ENCODE measurements at places on chromosomes 1 and 21.

DNA sequence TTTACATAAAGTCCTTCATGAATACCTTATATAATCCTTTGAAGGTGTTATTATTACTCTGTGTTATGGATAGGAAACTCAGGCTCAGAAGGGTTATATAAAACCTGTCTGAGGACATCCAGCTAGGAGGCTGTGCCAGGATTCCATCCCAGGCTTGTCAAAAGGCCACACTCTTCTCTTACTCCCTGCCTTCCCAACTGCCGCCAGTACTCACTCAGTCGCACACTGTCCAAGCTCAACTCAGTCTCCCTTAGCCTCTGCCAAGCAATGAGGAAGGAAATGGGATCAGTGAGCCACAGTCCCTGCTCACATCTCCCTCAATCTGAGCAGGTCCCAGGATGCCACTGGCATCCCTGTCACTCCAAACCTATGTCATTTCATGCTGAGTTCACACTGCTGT lies 94.4 kb downstream of the NAV1 start:
- DNase-seq: no peak

GRCh38 chr1:66353257-66353656 lies 180.7 kb upstream of the SGIP1 start:
- no peak for DNase-seq

DNA sequence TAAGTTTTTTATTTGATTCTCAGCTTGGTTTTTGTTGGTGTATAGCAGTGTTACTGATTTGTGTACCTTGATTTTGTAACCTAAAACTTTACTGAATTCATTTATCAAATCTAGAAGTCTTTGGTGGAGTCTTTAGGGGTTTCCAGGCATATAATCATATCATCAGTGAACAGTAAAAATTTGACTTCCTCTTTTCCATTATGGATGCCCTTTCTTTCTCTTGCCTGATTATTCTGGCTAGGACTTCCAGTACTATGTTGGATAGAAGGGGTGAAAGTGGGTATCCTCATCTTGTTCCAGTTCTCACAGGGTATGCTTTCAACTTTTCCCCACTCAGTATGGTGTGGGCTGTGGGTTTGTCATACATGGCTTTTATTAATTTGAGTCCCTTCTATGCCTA lies 23.6 kb upstream of the MAB21L3 start:
- no peak for DNase-seq

- DNase-seq: no peak
These were observed 6.3 kb upstream of the TNNT2 start for GRCh38 chr1:201383647-201384405.

DNA sequence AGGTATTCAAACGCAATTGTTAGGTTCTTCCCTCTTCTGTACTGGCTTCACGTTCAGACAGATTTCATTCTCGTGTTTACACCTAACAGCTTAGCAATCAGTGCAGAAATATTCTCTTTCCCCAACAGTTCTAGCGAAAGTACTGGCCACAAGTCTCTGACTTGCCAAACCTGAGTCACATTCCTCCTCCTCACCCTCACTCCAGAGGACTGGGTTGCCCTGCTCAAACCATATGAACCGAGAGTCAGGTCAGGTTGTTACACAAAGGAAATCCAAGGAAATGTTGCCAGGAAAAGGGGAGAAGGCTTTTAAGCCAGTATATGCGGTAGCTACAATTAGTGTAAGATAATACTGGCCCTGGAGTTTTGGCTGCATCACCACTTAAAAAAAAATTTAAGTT lies 282.5 kb downstream of the RGS7 start:
- no peak for DNase-seq

- no peak for DNase-seq
These were observed 133.8 kb downstream of the GLIS1 start for GRCh38 chr1:53605181-53605580.

GRCh38 chr1:206816390-206817287 lies 44.3 kb upstream of the IL10 start:
- DNase-seq: no peak

GRCh38 chr21:36459098-36459497 lies 20.8 kb downstream of the CLDN14 start:
- DNase-seq: no peak

DNA sequence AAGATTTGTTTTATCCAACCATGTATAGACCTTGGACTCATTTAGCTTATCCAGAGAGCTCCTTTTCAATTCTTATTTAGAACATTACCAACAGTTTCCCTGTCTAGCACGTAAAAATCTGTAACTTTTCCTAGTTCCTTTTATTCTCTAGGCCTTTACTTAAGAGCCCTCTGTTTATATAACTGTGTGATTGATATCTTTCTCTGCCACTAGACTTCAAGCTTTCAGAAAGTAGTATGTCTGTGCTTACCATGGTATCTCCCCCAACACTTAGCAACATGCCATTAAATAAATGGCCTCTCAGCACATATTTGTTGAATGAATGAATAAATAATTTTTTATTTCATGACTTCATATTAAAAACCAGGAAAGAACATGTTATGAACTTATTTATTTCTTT lies 209.4 kb downstream of the PTPRC start:
- no peak for DNase-seq

DNA sequence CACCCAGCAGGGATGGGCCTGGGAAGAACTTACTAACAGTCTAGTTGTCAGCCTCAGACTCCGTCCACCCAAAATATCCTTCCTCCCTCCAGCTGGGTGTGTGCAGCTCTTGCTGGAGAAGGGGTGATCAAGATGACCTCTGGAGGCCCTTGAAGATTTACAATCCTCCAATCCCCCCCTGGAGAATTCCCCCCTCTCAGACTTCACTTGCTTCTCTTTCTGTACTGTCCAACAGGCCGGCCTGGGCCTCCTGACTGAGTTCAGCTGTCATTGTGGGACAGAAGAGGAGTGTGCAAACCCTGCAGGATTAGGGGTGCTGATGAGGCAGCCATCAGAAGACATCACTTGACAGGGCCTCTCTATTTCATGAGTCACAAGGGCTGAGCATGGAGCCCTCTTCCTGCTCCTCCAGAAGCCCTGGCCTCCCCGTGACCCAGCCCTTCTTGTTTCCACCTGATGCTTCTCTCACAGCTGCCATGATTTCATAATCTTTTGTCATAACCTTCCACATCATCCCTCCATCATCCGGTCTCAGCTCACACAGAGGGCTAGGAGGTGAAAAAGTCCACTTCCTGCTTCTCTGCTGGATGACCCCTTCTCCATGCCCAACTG lies 17.5 kb upstream of the IGFN1 start:
- DNase-seq: no peak

DNA sequence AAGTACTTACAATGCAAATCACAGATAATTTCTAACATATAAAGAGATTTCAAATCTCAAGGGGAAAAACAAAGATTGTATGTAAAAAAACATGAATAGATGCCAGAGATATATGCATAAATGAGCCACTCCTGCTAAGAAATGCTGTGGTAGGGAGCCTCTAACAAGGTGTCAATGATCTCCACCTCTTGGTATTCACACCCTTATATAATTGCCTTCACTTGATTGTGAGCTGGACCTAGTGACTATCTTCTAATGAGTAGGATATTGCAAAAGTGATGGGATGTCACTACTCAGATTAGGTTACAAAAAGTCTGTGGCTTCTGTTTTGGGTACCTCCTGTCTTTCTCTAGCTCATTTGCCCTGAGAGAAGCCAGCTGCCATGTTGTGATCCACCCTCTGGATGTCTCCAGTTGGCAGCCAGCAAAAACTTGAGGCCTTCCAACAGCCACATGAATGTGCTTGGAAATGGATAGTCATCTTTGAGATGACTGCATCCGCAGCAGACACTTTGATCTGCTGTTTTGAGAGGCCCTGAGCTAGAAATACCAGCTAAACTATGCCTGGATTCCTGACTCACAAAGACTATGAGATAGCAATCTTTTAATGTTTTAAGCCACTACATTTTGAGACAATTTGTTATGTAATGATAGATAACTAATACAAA lies 196.1 kb upstream of the FGGY start:
- DNase-seq: no peak

- no peak for DNase-seq
These were observed 108.8 kb downstream of the KIAA0319L start for GRCh38 chr1:35448344-35448801.

DNA sequence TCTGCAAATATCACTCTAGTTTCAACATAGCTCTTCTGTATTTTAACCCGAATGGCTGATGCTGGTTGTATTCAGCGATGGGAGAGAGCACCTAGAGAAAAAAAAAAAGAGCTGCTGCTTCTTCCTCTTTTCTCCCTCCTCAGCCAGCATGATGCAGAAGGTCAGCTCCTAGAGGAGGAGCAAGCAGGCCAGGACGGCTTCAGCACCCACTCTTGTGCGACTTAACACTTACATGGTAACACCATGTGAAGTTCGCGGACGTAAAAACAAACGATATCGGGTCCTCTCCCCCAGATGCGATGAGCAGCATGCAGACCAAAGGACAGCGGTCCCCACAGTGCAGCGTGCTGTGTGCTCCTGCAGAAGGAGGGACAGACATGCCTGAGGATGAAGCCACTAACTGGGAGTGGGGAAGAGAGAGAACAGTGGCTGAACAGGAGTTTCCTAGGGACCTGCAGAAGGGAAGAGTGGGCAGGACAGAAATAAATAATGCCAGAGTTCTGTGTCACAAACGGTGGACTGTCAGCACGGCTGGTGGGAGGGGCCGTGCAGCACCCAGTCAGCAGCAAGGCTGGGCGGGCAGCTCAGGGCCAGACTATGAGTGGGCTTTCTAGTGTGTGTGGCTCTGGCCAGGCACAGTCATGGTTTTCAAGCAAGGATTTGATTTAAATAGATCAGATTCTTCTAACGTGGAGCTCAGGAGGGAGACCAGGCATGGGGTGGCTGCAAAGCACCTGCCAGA lies 11.4 kb upstream of the B3GALT5 start:
- DNase-seq: no peak

DNA sequence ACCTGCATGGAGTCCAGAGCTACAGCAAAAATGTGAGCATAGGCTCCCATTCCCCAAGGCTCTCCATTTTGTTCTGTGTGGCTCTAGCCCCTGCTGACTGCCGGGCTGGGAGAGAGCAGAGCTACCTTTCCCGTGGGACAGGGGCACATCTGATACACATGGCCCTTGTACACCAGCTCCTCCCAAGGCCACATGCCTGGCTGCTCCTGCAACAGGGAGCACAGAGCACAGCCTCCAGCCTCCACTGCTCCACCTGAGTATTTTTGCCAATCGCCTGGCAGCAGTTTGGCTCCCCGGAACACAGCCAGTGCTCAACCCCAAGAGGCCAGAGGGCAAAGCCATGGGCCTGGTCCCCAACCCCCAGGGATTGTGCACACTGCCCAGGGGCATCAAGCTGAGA lies 146.5 kb downstream of the CHD1L start:
- no peak for DNase-seq

GRCh38 chr1:182084487-182085316 lies 23.2 kb upstream of the ZNF648 start:
- DNase-seq: peak; percentile 60

GRCh38 chr1:15343729-15344128 lies 66.0 kb upstream of the EFHD2 start:
- no peak for DNase-seq

DNA sequence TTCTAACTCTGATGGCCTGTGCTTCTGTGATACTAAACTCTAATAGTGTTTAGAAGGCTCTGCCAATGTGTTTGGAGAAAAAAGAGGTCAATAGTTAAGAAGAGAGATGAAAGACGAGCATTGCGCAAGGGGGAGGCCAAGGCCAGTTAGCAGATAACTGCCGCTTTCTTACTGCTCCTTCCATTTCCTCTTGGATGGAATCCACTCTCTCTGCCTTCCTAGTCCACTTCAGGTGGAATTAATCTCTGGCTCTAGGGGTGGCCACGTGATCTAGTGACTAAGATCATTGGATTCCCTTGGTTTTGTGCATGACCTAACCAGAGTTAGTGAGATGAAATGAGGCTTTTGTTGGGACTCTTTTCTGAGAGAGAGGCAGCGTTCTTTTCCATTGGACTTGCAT lies 148.3 kb downstream of the ACTL8 start:
- no peak for DNase-seq

- DNase-seq: peak; percentile 39
These were observed 16.3 kb downstream of the IER5 start for GRCh38 chr1:181104790-181105133.

GRCh38 chr1:82978461-82979324 lies 1020.2 kb downstream of the TTLL7 start:
- DNase-seq: no peak

DNA sequence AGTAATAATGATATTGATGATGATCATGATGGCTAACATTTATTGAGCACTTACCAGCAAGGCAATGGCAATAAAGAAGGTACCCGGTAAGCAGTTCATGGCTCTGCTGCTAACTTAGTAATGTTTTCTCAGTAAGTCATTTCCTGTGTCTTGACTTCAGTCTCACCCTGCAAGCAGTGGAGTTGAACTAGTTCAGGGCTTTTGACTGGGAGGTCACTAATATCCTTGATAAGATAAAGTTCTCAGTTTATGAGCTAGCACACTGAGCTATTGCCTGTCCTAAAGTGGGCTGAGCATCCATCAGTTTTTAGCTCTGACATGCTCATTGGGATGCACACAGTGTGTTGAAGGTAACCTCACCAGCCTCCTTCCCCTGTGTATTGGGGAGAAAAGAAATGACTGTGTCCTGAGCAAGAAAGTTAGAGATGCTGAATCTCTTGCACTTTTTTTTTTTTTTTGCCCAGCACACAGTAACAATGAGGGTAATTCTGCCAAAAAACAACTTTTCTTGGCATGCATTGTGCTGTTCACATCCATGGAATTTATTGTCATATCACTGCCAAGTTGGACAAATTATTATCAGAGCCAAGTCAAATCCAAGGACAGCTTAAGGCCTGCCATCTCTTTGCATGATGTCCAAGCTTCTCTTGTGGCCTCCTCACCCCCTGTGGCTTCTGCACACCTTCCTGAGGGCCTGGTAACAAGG lies 55.5 kb upstream of the GADD45A start:
- no peak for DNase-seq

- no peak for DNase-seq
These were observed 37.4 kb downstream of the DOP1B start for GRCh38 chr21:36194024-36194423.

DNA sequence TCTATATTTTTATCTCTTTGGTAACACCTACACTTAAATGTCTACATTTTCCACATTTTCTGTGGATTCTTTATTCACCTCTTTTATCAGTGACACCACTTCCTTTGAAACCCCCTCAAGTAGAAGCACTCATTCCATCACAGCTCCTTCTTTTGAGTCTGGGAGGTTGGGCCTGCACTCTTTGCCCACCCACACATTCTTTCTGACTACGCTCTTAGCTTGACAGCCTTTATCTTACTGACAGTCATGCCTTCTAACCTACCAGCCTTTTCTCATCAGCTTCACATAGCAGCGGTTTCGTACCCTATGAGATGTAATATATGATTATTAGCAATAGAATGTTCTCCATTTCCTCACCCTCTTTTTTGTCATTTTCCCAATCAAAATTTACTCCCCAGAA lies 151.9 kb downstream of the TNFSF18 start:
- no peak for DNase-seq

GRCh38 chr1:213369465-213369864 lies 318.4 kb downstream of the RPS6KC1 start:
- no peak for DNase-seq

- no peak for DNase-seq
These were observed 475.4 kb upstream of the NR5A2 start for GRCh38 chr1:199551967-199552565.

DNA sequence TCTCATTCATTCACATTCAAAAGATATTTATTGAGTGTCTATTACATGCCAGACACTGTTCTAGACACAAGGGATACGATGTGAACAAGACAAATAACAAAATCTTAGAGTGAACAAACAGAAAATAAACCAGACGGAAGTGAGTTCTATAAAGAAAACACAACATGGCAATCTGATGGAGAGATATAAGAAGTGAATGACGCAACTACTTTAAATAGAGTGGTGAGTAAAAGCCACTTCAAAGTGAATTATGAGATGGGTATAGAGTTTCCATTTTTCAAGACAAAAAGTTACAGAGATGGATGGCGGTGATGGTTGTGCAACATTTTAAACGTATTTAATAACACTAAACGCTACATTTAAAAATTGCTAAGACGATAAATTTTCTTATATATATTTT lies 75.4 kb downstream of the CEP170 start:
- DNase-seq: no peak
